ENCODE measurements at places on chromosomes 16 and 17.

GRCh38 chr17:72916991-72917390 is 175.5 kb downstream of the SLC39A11 start:
- no peak for DNase-seq

- no peak for DNase-seq
Observed at GRCh38 chr17:82281502-82282238, 8.2 kb upstream of the CSNK1D start.

DNA sequence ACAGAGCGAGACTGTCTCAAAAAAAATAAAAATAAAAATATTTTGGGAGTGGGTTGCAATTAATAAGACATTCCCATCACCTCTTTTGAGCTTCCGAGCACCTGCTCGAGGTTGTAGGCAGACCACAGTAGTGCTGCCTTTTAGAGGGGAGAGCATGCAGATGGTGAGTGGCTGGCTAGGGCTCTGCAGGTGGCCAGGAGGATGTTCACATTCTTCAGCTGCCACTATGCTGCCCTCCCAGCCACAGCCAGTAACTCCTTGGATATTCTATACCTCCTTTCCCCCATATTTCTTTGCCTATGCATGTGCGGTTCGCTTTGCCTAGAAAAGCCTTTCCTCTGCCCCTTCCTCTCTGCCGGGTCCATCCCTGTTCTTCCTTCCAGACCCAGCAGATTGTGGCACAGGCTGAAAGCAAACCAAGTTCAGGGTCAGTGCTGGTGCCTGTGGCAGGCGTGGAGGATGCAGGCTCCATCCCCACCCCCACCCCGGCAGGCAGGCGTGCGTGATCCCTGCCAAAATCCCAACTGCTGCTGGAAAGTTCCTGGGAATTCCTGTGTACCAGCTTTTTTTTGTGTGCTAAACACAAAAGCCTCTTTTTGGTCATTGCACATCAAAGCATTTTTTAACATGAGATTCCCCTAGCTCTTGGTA is 33.8 kb upstream of the CMIP start:
- DNase-seq = no peak

DNA sequence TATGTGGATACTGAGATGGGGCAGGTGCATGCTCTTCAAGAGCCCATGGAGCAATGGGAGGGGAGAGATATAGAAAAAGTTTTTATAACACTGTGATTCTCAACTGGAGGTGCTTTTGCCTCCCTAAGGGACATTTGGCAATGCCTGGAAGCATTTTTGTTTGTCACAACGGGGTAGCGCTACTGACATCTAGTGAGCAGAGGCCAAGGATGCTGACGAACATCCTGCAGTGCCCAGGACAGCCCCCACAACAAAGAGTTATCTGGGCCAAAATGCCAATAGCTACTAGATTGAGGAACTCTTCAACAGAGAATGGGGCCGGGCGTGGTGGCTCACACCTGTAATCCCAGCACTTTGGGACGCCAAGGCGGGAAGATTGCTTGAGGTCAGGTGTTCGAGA is 67.2 kb upstream of the CLEC3A start:
- no peak for DNase-seq

GRCh38 chr16:67393111-67393787 is at the start of gene TPPP3:
TPPP3 (minus strand) TSS chr16:67393498; CDS start chr16:67391111, 2,387 bp downstream.
- DNase-seq = no peak

- DNase-seq = no peak
Observed at GRCh38 chr16:89443727-89444084, 46.7 kb downstream of the ANKRD11 start.

GRCh38 chr16:3074860-3075522 is 9.6 kb downstream of the IL32 start:
- DNase-seq = no peak

DNA sequence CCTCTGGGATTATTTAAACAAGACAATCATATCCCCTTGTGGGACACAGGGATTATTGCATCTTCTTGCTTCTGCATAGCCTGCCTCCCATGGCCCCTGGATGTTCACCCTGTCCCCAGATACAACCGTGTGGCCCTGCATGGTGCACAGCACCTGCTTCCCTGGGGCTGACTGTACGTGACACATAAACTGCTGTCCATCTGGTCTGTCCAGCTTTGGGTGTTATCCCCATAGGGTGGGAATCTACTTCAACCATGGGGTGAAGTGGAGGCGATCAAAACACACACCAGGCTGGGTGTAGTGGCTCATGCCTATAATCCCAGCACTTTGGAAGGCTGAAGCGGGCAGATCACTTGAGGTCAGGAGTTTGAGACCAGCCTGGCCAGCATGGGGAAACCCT is 138.8 kb downstream of the XYLT1 start:
- no peak for DNase-seq

DNA sequence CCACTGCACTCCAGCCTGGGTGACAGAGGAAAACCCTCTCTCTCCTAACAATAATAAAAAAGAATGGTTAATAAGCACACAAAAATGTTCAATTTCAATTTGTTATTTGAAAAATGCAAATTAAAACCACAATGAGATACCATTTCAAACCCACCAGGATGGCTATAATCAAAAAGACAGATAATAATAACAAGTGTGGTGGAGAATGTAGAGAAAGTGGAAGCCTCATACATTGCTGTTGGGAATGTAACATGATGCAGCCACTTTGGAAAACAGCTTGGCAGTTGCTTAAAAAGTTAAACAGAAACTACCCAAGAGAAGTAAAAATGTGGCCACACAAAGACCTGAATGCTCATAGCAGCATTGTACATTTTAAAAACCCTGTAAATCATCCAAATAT is 51.8 kb upstream of the MAP3K14 start:
- DNase-seq = no peak

GRCh38 chr17:82862737-82863382 is 23.0 kb upstream of the ZNF750 start:
- no peak for DNase-seq

- no peak for DNase-seq
Observed at GRCh38 chr16:19851476-19851875, 33.2 kb downstream of the GPRC5B start.

GRCh38 chr16:67144943-67145342 is 5.9 kb downstream of the B3GNT9 start:
- DNase-seq = no peak

GRCh38 chr16:89458967-89459366 is 31.4 kb downstream of the ANKRD11 start:
- no peak for DNase-seq

Data from NCI-H1417 treated with DMSO at 0.1 percent for 48 hours (cell line).